Endothelial cell of umbilical vein (primary cell): ENCODE measurements at places on chromosomes 1 and 21. TPM values are rescaled to one million over a fixed set of nuclear protein-coding genes. Genes with fewer than 3 reads are reported as not detected.

- H3K27me3 ChIP-seq, result no peaks in the 10 kb centered on the region
- no peaks in the 10 kb centered on the region for H3K4me1 ChIP-seq
- H3K27ac ChIP-seq, result no peak overlapping the region
- H3K4me3 ChIP-seq, result no peak overlapping the region
- no peak for DNase-seq
Observed at GRCh38 chr1:29650476-29650875, 414.2 kb downstream of the PTPRU start.

DNA sequence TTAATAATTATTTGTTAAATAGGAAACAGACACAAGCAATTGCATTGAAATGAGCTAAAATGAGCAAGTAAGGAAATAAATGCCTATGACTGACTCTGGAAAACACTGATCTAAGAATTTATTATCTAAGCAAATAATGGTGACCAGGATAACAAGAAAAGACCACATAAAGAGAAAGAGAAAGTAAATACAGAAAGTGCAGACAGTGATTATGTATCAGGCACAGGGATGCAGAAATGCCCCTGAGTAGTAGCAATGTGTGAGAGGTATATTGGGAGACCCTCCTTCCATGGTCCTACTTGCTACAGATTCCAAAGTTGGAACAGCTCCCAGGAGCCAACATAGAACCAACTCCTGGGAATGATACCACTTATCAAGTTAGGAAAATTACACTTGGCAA lies 33.3 kb upstream of the MUTYH start:
- DNase-seq, result no peak
- no peaks in the 10 kb centered on the region for H3K4me1 ChIP-seq
- no peaks in the 10 kb centered on the region for H3K27me3 ChIP-seq
- no peaks in the 10 kb centered on the region for H3K36me3 ChIP-seq

GRCh38 chr1:229385853-229386456 lies 43.1 kb upstream of the CCSAP start:
- no peaks in the 10 kb centered on the region for H3K4me1 ChIP-seq
- no peak overlapping the region for H3K4me3 ChIP-seq
- H3K27me3 ChIP-seq, result no peaks in the 10 kb centered on the region
- DNase-seq, result no peak

The CFHR2 gene
- not detected in 2 replicates for total RNA-seq

DNA sequence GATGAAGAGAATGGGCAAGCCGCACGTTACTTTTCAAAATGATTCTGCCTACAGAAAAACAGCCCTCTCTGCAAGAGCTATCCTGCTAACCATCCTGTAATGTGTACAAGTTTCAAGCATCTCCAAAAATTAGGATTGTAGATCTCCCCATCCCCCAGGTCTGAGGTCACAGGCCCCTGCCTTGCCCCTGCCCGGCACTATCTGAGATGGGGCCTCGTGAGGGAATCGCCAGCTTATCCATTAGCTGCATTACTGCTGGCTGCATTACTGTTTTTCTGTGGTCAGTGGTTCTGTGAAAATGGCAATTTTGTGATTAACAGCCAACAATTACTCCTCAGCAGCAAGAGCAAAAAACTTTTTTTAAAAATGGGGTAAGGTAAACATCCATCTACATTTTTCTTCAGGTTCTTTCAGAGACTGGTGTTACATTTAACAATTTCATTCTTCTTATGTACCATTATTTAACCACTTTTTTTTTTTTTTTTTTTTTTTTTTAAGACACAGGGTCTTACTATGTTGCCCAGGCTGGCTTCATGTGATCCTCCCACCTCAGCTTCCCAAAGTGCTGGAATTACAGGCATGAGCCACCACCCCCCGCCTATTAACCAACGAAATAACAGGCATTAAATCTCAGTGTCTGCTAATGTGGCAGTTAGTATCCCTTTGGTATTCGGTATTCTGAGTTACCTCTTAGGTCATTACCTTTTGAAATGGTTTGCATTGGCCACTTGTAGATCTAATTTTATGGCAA lies 83.8 kb downstream of the MRPL37 start:
- peaks cover 11% of the 10 kb centered on the region for H3K4me1 ChIP-seq
- no peak overlapping the region for H3K27ac ChIP-seq
- no peak for DNase-seq
- no peaks in the 10 kb centered on the region for H3K27me3 ChIP-seq
- H3K36me3 ChIP-seq, result peaks cover 3% of the 10 kb centered on the region

The DRAXIN gene
- 2.6 and 3.2 TPM in 2 replicates for total RNA-seq

DNA sequence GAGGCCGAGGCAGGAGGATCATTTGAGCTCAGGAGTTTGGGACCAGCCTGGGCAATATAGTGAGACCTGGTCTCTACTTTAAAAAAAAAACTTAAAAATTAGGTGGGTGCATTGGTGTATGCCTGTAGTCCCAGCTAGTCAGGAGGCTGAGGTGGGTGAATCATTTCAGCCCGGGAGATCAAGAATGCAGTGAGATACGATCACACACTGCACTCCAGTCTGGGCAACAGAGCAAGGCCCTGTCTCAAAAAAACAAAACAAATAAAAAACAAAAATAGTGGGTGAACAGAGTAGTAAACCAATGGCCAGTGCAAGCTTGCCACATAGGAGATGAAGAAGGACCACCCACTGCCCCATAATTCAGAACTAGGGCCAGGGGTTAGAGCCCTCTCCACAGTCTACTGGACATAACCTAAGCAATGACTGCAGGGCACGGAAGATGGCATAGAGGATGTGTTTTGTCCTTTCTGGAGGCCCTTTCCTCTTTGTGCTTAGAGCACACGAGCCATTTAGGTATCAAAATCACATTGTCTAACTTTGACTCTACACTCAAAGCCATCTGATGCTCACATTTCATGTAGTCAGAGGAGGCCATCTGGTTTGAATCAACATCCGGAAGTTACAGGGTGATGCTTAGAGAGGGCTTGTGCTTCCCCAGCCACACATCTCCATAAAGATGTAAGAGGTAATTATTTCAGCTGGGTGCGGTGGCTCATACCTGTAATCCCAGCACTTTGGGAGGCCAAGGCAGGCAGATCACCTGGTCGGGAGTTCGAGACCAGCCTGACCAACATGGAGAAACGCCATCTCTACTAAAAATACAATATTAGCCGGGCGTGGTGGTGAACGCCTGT lies 12.6 kb downstream of the CD2 start:
- no peaks in the 10 kb centered on the region for H3K27me3 ChIP-seq
- H3K4me1 ChIP-seq, result no peaks in the 10 kb centered on the region
- no peak overlapping the region for H3K4me3 ChIP-seq
- no peaks in the 10 kb centered on the region for H3K36me3 ChIP-seq
- H3K27ac ChIP-seq, result no peak overlapping the region
- no peak for DNase-seq

DNA sequence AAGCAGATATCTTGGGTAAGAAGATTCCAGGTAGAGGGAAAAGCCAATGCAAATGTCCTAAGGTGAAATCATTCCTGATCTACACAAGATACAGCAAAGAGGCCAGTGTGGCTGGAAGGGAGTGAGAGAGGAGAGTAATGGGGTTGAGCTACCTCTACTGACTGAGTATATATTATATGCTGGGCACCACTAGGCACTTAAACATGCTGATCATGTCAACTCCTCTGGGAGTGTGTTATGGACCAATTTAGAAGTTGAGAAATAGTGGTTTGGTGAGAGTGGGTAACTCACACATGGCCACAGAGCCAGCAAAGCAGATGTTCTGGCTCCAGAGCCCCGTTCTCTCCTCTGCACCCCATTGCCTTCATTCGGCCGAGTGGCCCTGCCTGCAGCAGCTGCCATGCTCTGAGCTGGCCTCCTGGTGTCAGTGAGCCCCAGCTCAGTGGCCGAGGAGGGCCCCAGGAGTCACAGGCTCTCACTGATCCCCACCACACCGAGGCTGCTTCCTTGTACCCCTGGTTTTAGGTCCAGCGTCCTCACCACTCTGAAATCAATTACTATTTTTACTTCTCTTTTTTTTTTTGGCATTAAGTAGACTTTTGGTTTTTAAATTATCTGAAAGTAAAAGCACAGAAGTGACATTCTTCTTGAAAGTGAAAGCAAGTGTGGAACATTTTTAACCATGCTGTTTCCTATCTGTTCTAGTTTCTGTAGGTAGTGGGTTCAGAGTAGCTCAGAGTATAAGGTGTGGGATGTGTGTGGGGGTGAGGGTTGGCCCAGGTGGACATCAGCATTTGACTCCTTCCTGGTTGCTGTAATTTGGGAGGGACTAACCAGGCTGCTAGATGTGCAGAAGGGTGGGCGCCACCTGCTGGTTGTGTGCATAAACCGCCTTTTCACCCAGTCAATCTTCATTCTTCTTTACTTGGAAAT lies 45.8 kb upstream of the CRNN start:
- no peak overlapping the region for H3K27ac ChIP-seq
- no peaks in the 10 kb centered on the region for H3K27me3 ChIP-seq
- H3K4me3 ChIP-seq, result no peak overlapping the region
- no peaks in the 10 kb centered on the region for H3K4me1 ChIP-seq

DNA sequence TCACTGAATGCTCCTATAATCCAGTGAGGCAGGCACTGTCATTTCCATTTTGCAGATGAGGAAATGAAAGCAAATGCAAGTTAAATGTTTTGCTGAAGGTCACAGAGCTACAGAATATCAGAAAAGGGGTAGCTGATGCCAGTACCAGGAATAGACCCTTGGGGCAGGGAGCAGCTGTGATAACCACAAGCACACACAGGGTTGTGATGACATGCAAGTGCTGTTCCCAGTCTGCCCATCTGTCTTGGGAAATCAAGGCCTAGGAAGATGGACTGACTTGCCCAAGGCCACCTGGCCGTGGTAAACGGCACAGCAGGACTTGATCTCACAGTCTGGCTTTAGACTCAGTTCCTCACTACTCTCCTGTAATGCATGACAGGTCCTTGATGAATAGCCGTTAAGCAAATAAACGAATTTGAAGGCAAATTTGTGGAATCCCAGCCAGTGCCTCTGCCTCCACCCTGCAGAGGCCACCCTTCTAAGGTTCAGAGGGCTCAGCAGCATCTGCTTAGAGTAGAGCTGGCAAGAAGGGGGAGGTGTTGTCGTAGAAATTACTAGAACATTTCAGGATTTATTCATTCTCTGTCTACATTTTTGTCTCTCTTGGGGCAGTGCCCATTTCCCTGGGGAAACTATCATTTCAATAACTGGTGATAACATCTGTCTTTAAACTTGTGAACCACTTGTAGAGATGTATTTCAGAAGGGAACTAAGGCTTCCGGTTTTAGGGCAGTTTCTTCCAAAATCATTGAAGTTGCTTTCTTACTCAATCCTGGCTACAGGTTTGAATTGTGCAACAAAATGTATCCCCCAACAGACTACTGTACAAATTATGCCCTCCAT lies 53.2 kb upstream of the MRPS6 start:
- no peaks in the 10 kb centered on the region for H3K36me3 ChIP-seq
- no peak overlapping the region for H3K4me3 ChIP-seq
- H3K27ac ChIP-seq, result no peak overlapping the region

The RIIAD1 gene
- not detected in 2 replicates for total RNA-seq

The TPTE gene
- not detected in 2 replicates for total RNA-seq

The RPTN gene
- total RNA-seq, result not detected in 2 replicates

GRCh38 chr1:109095631-109096030 lies 5.1 kb downstream of the TMEM167B start:
- peaks cover 6% of the 10 kb centered on the region for H3K36me3 ChIP-seq
- H3K4me3 ChIP-seq, result no peak overlapping the region
- H3K27me3 ChIP-seq, result no peaks in the 10 kb centered on the region
- no peak for DNase-seq

The OLIG2 gene
- not detected in 2 replicates for total RNA-seq

- DNase-seq, result no peak
- no peaks in the 10 kb centered on the region for H3K4me1 ChIP-seq
- H3K27ac ChIP-seq, result no peak overlapping the region
Observed at GRCh38 chr1:165999826-166000225, 167.0 kb downstream of the FAM78B start.

DNA sequence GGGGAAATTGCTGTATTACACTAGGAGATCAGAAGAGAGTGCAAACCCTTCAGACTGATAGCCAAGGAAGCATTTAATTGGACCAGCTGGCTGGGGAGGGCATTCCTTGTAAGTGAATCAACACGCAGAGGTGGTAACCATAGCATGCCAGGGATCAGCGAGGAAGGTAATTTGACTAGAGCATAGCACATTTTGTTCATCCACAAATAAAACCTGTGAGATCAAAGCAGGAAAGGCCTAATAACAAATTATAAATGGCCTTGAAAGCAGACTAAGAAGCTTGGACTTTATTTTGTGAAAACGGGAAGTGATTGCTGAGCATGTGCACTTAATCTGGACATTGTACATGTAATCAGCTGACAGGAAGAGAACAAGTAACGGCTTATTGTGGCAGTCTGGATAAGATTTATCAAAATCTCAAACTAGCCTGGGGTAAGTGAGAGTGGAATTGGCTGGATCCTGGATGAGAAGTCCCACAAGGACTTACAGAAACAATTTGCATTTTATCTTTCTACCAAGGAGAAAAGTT lies 11.7 kb upstream of the CD55 start:
- no peaks in the 10 kb centered on the region for H3K27me3 ChIP-seq
- H3K4me3 ChIP-seq, result no peak overlapping the region
- H3K27ac ChIP-seq, result peak overlapping the region; percentile 69
- H3K36me3 ChIP-seq, result no peaks in the 10 kb centered on the region
- DNase-seq, result peak; percentile 89

DNA sequence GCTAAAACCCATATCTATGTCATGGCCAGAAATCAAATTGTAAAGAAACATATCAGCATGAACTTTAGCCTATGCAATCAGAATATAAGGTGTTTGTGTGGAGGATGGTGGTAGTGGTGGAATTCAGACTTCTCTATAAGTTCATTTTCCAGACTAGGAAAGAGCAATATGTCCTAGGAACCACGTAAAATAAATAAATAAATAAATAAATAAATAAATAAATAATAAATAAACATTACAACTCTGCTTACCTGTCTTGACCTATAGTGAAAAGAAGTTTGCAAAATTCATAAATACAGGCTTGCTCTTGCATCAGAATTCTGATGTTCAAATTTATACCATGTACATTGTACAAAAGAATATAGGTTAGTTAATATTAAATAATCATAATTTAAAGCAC lies 1382.6 kb upstream of the ADGRL2 start:
- no peak overlapping the region for H3K27ac ChIP-seq
- no peaks in the 10 kb centered on the region for H3K27me3 ChIP-seq
- no peaks in the 10 kb centered on the region for H3K36me3 ChIP-seq
- H3K4me3 ChIP-seq, result no peak overlapping the region
- no peak for DNase-seq

DNA sequence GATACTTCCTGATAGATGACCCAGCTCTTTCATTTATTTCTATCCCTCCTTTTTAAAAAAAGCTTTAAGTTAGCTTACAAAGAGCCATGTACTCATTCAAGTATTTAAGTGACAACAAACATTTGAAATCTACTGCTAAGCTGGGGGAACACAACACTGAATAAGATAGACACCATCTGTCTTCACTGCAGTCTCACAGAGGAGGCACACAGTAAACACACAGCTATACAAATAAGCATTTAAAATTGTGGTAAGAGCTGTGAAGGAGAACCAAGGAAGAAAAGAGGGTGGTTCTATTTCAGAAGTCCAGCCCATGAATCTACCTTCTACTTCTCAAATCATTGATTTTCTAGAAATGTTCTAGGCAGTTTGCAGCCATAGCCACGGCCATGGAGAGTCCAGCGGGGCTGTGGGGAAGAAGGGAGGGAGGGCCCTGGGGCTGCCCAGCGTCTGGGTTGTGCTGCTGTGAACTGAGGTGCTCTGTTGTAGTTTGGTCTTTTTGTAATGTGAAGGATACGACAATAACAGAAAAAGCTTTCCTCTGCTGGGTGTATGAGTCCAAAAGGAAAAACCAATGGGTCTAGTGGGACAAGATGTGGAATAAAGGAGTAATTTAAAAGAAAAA lies 28.2 kb downstream of the PRDM2 start:
- H3K4me1 ChIP-seq, result peaks cover 5% of the 10 kb centered on the region
- H3K36me3 ChIP-seq, result no peaks in the 10 kb centered on the region
- no peak for DNase-seq
- no peak overlapping the region for H3K4me3 ChIP-seq
